Activated CD4-positive, CD25-positive, alpha-beta regulatory T cell treated with anti-CD3 and anti-CD28 coated beads, Interleukin-2, amount 50 U/mL, for 24 hours (primary cell): ENCODE measurements at places on chromosomes 16 and 17.

GRCh38 chr17:19904924-19905323 is 37.2 kb upstream of the ULK2 start:
- ATAC-seq: no peak

- ATAC-seq: peak; percentile 7
These were observed 43.8 kb downstream of the LAT start for GRCh38 chr16:29028457-29029167.

- ATAC-seq: no peak
These were observed 82.8 kb downstream of the FBXL20 start for GRCh38 chr17:39318636-39319035.

- no peak for ATAC-seq
These were observed 19.5 kb downstream of the LRRC75A start for GRCh38 chr17:16472539-16472938.

DNA sequence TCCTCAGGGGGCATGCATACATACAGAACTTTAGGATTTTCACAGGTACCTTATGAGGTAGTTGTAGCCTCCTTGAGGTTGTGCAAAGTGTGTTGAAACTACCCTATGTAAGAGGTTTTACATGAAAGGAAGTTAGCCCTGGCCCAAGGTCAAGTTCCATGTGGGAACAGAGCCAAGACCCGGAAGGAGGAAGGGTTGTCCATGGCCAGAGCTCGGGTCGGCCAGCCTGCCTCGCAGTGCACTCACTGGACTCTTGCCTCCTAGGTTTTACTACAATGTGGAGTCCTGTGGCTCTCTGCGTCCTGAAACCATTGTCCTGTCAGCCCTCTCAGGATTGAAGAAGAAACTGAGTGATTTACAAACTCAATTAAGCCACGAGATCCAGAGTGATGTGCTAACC is 8.2 kb downstream of the POLR2C start:
- ATAC-seq: no peak

- no peak for ATAC-seq
These were observed 63.0 kb downstream of the PGS1 start for GRCh38 chr17:78441271-78441971.

- ATAC-seq: no peak
These were observed 18.0 kb downstream of the ATPAF2 start for GRCh38 chr17:18020971-18021370.

GRCh38 chr17:29131814-29132682 is 48.1 kb downstream of the MYO18A start:
- ATAC-seq: peak; percentile 32

- no peak for ATAC-seq
These were observed 24.0 kb downstream of the TRIM16 start for GRCh38 chr17:15660077-15660476.

- peak; percentile 64 for ATAC-seq
These were observed 16.9 kb upstream of the CYTH1 start for GRCh38 chr17:78798695-78799559.

DNA sequence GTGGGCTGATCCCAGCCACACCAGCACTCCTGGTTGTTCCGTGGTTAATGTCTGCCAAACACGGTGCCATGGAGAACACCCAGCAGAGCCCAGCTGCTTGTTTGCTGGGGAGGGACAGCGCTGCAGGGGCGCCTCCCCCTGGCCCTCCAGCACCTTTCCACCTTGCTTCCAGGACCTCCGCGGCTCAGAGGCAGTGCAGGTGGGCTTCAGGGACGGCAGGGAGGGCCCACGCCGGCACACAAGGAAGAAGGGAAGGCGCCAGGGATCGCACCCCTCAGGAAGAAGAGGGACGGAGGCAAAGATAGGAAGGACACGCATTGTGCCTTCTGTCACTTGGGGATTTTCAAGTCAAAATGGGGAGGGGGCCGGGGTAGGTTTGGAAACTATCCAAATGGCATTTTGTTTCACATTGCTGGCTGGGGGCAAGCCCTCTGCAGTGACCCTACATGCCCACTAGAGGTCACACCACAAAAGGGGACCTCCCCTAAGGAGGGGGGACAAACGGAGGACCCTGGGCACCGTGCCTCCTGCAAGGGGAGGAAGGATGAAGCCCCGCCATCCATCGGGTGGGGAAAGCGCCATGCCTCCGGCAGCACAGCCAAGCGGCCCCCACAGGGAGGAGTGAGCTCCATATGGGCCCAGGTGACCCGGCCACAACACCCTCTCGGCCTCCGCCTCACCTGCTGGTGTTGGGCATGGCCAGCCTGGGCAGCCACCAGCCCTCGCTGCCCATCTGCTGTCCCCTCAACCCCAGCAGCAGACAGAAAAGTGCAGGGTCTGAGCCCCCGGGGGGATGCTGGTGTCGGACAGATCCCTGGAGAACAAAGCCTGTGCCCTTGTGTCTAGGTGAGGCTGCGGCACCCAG is 7.5 kb upstream of the C16orf95 start:
- peak; percentile 64 for ATAC-seq

DNA sequence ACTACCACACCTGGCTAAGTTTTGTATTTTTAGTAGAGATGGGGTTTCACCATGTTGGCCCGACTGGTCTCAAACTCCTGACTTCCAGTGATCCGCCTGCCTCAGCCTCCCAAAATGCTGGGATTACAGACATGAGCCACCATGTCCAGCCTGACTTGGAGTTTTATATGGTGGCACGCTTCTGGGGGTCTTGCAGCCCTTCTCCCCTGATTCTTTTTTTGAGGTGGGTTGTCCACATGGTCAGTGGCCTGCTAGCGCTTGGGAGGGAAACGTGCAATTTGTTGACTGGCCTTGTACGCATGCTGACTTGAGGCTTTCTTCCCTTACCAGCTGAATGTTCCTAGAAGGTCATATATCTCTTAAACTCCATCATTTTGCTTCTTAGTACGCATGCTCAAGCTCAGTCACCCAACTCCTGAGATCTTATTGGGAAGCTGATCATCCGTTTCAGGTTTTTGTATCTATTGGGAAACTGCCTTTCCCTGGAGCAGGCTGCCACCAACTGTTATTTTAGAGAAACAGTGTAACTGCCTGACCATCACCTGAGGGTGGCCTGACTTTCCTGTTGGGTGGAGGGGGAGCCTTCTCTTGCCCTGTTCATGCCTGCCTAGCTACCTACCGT is 13.7 kb upstream of the LDHD start:
- ATAC-seq: no peak

- ATAC-seq: peak; percentile 65
These were observed 720 bp upstream of the BCKDK start for GRCh38 chr16:31107465-31107867.

DNA sequence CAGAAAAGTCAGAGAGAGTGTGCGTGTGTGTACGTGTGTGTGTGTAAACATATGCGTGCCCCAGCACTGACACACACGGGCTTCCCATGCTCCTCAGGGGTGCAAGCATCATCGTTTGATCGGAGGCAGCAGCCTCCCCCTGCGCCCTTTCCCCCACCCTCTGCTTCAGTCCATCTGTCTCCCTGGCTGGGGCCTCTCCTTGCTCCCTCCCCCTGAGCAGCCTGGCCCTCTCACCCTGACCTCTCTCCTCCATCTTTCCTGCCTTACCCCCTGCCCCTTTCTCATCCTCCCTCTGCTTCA is 4.4 kb downstream of the STX1B start:
- ATAC-seq: no peak

- ATAC-seq: no peak
These were observed 319.2 kb downstream of the SOX9 start for GRCh38 chr17:72439893-72440502.

DNA sequence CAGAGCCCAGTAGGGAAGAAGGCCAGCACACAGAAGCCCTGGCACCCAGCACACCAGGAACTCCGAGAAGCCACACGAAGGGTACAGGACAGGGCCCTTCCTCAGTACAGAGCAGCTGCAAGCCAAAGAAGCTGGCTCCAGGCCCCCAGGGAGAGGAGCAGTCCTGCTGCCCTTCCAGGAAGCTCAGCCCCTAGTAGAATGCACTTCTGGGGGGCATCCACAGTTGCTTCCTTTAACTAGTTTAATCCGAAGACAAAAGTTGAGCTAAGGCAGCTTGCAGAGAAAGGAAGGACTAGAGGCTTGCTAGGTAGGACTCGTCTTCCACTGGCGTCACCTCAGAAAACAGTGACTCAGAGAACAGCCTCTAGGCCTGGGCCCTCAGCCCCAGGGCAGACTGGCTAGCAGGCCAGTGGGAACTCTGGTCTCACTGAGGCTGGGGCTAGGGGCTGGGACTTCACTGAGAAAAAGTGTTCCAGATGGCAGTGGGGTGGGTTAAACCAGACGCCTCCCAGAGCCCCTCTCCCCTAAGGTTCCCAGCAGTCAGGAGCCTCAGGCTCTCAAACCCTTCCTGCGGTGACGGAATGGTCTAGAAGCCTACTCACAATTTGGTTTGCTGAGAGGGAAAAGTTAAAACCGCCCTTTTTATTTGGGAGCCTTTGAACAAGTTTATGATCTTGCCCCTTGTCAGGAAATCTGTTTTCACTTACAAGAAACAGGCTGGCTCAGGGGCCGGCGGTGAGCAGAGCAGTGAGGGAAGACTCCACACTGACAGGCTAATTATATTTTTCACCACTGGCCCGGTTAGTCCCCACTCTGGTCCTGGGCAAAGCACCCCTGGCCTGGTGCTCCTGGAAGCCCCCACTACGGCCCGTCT is 41.4 kb downstream of the ACTG1 start:
- ATAC-seq: no peak

DNA sequence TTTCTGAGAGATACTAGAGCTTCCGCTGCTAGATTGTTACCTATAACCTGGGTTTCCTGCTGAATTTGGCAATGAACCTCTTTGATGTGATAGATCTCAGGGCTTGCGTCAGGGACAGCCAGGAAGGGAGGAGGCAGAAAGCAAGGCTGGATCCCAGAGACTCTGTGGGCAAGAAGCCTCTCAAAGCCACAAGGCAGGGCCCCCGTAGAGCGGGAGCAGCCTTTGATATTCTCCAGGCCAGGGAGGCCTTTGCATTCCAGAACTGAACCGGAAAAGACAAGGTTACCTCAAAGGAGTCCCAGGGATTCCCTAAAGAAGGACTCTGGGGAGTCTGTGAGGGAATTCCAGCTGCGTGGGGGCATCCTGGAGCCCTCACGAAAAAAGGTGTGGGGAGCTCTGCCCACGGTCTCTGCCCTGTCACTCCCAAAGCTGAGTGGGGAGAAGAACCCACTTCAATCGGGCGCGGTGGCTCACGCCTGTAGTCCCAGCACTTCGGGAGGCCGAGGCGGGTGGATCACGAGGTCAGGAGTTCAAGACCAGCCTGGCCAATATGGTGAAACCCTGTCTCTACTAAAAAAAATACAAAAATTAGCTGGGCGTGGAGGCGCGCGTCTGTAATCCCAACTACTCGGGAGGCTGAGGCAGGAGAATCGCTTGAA is 14.3 kb upstream of the SCIMP start:
- ATAC-seq: no peak

DNA sequence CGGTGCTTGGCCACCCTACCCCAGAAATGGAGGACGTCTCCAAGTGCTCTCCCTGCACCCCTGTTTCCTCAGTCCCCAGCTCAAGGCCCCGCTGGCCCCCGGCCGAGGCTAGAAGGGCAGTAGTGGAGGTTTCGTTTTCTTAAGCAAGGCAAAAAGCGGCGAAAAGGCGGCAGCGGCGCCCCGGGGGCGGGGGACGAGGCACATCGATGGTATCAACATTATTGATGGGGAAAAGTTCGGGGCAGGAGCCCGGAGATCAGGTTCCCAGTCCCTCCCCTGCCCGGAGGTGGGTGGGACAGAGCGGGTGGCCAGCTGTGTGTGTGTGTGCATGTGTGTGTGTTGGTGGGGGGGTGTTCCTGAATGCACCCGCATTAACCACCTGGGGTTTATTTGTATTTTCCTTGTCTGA is 4.1 kb upstream of the SALL1 start:
- ATAC-seq: no peak

DNA sequence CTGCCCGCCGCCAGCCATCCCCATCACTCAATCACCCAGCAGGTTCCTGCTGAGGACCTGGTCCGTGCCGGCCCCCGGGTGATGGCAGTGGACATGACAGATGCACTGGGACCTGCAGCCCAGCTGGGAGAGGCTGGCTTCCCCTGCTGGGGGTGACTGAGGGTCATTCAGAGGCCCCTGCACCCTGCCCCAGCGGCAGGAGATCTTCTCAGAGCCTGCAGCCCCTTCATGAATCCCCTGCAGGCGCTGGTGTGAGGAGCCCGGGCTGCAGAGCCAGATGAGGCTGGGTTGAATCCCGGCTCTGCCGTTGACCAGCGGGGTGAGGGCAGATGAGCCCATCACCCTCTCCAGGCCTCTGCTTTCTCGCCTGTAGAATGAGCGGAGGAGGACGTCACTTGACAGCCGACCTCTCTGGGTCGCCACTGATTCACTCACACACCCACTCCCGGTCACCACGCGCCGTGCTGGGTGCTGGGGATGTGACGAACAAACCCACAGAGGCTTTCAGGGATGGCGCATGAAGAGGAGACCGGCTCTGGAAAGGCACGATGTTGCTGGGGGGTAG is 95.2 kb upstream of the CIBAR2 start:
- ATAC-seq: no peak

GRCh38 chr17:41338961-41339485 is 11.6 kb downstream of the KRT33A start:
- peak; percentile 43 for ATAC-seq

DNA sequence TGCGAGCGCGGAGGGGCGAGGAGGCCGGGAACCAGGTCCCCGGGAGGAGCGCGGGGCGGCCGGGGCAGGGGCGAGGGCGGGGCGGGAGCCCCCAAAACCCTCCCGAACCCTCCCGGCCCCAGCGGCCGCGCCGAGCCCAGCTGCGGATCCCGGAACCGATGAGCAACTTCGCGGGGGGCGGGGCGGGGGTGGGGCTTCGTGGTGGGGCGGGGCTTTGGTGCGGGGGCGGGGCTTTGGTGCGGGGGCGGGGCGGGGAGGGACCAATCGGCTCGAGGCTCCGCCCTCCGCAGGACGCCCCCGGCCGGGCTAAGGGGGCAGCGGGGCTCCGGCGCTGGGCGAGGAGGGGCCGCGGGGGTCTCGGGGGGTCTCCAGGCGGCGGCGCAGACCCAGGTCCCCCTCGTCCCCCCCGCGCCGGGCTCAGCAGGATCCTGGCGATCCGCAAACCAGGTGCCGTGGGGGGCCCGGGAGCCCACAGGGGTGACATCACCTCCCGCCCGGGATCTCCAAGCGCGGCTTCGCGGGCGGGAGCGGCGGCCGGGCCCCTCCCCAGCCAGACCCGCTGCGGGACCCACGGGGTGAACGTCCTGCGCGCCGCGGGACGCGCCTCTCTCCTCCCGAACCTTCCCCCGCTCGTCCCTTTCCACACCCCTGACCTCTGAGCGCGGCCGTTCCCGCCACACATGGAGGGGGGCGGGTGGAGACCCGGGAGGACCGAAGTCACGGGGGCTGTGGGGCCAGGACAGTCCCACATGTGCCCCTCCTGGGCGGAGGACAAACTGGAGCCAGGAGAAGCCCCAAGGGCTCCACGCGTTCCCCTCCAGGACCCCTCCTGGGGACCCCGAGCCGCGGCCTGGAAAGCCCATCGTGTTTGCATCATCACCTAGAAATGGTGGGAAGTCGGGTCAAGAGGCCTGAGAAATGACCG is at the start of gene ABR:
ABR (minus strand) TSS at position 164 of the 925 bp plus-strand sequence. CDS start 254 bp downstream, outside the sequence.
- ATAC-seq: peak; percentile 39

- peak; percentile 41 for ATAC-seq
These were observed 85.1 kb downstream of the RGS9 start for GRCh38 chr17:65222214-65222738.

DNA sequence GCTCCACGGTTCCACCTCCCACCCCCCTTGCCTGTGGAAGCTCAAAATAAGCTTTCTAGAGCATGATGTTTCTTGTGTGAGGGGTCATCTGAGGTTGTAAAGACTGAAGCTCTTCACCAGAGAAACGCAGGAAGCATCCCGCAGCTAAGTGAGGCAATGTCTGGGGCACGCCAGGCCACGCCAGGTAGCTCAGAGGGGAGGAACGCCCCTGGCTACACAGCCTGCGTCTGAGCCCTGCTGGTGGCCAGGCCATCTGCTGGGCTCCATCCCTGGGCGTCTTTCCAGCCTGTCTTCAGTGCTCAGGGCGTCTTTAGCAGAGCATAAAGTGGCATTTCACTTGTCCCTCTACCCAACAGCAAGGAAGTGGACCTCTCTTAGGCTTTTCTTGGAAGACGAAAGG is 15.2 kb downstream of the SOCS3 start:
- no peak for ATAC-seq
